ENCODE measurements at places on chromosomes 12 and 14.

- DNase-seq: no peak
Measured at GRCh38 chr12:64652346-64652745, 42.1 kb downstream of the RASSF3 start.

DNA sequence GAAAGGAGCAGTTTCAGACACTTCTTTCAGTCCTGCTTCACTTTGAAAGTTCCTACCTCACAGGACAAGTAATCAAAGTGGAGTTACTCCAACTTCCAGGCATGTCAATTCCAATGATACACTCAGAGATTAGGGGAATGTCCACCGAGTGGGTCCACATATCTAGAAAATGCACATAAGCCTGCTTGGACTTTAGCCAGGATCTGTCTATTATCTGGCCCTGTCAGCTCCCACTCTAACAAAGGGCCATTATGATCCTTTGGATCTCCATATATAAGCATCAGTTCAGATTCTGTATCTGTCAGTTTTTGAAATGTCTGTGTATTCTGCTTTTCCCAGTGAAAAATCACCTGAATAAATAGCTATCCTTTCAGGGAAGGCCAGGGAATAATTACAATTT, 112.9 kb upstream of the ATXN7L3B start:
- no peak for DNase-seq

GRCh38 chr14:96589577-96589976, 87.4 kb downstream of the PAPOLA start:
- DNase-seq: peak; percentile 13

DNA sequence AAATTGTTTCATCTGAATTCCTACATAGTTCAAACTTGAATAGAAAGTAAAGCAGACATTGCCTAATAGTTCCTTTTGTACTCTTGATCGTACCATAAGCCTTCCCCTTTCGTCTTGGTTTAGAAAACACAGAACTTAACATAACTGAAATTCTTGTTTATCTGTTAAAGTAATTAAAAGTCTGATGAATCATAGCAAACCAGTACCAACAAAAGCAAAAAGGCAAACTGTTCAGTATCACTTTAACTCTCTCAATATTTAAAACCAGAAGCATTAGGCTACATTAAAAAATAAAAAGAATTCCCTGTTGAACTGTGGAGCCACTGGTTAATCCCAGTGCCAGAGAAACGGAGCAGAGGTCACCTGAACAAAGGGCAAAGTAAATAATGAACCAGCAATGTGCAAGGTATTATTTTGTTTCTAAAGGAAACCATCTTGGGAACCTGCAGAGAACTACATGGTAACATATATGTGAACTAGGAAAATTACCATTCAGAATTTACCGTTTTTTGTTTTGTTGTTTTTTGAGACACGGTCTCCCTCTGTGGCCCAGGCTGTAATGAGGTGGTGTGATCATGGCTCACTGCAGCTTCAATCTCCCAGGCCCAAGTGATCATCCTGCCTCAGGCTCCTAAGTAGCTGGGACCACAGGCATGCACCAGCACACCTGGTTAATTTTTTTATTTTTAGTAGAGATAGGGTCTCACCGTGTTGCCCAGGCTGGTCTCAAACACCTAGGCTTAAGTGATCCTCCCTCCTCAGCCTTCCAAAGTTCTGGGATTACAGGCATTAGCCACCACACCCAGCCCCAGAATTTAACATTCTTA, 17.1 kb upstream of the HIGD1C start:
- DNase-seq: no peak

GRCh38 chr12:109719123-109720022, 5.7 kb downstream of the FAM222A start:
- DNase-seq: no peak

DNA sequence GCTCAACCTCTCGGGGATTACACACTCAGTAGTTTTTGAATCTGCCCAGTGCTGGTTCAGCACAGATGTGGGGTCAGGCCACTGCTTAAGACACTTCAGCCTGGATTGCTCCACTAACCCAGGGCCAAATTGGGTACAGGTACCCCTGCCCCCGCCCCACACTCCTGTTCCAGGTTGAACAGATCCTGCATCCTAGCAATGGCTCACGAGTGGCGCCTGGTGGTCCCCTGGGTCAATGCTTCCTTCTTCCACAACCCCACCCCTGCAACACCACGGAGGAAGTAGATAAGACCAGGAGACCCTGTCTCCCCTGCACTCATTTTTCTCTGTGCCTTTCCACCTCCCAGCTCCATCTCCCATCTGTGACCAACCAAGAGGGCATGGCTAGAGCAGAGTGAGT, 108.4 kb downstream of the ESRRB start:
- no peak for DNase-seq

DNA sequence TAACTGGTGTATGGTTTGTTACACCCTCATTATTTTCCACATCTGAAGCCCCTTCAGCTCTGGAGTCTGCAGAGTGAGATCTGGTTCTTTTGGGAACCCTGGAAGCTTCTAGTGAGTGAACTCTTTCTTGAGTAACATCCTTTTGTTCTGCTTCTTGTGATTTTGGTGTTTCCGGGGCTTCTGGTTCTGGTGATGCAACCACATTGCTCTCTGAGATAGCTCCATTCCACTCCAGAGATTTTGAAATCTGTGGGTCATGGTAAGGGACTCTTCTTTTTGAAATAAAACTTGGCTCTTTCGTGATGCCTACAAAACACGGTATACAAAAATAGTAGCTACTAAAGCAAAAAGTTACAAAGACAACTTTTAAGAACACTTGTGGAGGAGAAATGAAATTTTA, 5.4 kb downstream of the MDM1 start:
- DNase-seq: no peak

DNA sequence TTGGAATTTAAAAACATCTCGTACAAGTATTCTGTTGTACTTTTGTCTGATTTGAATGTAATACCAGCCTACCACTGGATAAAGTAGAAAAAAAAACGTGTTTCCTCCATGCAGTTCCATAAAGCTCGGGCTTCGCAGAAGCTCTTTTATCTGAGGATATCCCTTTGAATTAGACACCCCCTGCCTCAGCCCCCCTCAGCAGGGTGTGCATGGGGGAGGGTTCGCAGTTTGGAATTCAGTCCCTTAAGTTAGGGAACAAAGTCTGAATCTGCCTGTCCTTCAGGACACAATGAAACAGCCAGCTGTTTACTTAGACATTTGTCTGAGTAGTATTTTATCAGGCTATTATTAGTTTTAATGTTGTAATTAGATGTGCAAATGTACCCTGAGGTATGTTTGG, 234.0 kb upstream of the CAND1 start:
- DNase-seq: no peak

GRCh38 chr12:105850103-105850968, 288.4 kb downstream of the NUAK1 start:
- no peak for DNase-seq

All from femur (tissue), 1 donor.